ENCODE measurements at places on chromosomes 4 and X.

DNA sequence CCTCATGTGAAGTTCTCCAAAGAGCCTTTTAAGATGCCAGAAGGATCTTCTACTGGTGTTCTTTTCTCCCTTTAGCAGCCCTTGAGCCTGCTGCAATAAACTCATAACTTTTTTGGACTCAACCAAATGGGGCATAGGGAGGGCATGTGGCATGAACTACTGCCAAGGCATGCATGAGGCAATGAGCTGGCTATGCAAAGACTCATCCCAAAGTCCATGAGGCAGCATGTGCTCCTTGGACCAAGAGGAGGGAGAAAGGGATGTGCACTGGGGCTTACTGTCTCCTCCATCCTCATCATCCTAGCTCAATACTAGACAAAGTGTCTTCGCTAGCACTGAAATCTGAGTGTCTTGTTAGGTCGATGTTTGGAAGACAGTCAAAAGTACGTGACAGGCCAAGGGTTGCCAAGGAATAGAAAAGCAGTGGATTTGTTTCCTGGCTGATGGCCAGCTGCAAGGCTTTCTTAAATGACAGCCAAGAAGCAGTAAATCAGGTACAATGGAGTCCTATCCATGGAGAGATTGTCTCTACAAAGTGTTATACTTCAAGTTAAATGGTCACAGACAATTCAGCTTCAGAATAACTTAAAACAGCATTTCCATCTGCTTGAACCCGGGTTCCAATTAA is 44.5 kb upstream of the ATXN3L start:
- DNase-seq, result no peak

DNA sequence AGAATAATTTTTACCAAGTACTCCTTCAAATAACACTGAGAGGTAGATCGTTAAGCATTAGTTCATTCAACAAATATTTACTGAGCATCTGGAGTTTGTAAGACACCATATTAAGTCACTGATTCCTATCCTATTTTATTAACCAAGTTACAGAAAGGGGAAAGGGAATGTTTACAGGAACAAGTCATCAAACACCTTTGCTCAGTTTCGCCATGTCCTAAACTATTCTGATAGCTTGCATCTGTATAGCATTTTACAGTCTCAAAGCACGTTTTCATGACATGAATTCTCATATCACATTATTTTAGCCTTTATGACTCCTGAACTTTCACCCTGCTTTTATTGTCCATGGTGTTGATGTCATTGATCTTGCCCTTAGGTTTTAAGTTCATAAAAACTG is 89.2 kb downstream of the AREG start:
- DNase-seq, result no peak

- DNase-seq, result no peak
These were observed 101.2 kb upstream of the BOD1L1 start for GRCh38 chr4:13728761-13729160.

DNA sequence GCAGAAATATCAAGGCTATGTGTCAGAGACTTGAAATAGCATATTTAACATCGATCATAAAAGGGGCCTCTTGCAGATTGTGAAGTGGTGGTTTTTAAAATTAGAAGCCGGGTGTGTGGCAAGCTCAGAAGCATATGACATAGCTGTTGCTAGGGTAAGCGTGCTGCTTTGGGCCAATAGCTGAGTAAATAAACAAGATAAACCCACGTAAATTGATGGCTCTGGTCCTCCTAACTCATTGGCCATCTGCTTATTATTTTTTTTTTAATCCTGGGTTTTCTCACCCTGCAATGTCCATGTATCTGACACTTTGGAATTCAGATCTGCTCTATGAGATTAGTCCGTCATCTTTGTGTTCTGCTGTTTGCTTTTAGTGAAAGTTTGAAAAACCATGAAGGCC is 32.6 kb upstream of the STOX2 start:
- DNase-seq, result no peak

GRCh38 chr4:120765260-120765680 is 157.3 kb downstream of the PRDM5 start:
- DNase-seq, result no peak

- no peak for DNase-seq
These were observed 79.2 kb downstream of the F11 start for GRCh38 chr4:186345184-186345583.

- no peak for DNase-seq
These were observed 58.9 kb downstream of the HAUS3 start for GRCh38 chr4:2182994-2183393.

DNA sequence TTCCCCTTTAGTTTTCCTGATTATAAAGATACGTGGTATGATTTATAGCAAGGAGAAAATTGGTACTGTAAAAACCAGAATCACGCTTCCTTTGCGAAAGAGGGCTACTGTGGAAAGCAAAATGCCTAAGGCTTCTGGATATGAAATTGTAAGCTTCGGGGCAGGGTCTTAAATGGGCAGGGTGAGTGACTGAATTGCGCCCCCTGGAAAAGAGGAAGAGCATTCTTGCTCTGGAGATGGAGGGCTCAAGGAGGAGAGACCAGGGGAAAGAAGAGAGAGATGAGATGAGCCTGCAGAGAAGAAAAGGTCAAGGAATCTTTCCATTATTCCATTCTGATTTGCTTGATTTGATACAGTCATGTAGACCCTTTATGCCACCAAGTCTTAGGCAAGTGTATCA is 13.1 kb upstream of the ETNPPL start:
- no peak for DNase-seq

GRCh38 chr4:91322961-91323360 is 980.8 kb upstream of the GRID2 start:
- DNase-seq, result no peak

DNA sequence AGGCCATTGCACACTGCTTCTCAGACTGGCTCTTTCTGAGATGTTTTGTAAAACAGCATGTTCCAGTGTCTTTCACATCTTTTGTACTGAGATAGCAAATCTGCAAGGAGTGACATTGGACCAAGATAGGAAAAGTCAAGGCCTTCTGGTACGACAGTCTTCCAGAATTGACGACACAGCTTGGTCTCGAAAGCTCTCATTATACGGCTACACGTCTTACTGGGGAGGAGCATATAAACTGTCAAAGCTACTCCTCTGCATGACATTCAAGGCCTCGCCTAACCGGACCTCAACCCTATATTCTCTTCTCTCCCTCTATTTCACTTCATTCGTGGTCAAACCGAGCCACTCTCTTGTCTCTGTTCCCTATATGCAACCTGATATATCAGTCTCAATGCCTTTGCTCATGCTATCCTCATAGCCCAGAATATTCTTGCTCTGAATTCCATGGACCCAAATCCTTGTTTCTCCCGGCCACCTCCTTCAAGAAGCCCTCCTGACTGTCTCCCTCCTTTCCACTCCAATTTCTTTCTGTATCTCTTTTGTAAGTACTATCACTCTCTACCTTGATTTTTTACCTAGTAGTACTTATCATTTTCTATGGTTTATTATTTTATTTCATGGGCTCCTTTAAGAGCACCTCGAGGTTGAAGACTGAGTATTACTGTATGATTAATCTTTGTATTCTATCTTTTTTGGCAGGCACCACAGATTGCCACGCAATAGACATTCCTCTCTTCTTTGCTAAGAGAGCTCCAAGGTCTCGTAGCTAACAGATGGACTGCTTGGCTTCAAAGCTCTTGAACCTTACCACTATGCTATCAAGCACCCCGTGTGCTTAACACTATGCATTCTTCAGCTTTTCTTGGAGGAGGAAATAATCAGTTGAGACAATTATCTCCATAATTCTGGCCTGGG is 35.1 kb downstream of the RBM47 start:
- peak; percentile 26 for DNase-seq

- DNase-seq, result no peak
These were observed 41.6 kb downstream of the APBB2 start for GRCh38 chr4:41172786-41173185.

- peak; percentile 53 for DNase-seq
These were observed 52.8 kb downstream of the PDLIM5 start for GRCh38 chr4:94504545-94504944.

GRCh38 chr4:1180663-1181062 is 8.3 kb upstream of the SPON2 start:
- DNase-seq, result no peak

- peak; percentile 36 for DNase-seq
These were observed 46.6 kb upstream of the HS6ST2 start for GRCh38 chrX:133005042-133005441.

GRCh38 chrX:23373129-23373804 is 38.6 kb downstream of the PTCHD1 start:
- peak; percentile 67 for DNase-seq

GRCh38 chr4:63700569-63700968 is 708.7 kb downstream of the TECRL start:
- DNase-seq, result no peak

DNA sequence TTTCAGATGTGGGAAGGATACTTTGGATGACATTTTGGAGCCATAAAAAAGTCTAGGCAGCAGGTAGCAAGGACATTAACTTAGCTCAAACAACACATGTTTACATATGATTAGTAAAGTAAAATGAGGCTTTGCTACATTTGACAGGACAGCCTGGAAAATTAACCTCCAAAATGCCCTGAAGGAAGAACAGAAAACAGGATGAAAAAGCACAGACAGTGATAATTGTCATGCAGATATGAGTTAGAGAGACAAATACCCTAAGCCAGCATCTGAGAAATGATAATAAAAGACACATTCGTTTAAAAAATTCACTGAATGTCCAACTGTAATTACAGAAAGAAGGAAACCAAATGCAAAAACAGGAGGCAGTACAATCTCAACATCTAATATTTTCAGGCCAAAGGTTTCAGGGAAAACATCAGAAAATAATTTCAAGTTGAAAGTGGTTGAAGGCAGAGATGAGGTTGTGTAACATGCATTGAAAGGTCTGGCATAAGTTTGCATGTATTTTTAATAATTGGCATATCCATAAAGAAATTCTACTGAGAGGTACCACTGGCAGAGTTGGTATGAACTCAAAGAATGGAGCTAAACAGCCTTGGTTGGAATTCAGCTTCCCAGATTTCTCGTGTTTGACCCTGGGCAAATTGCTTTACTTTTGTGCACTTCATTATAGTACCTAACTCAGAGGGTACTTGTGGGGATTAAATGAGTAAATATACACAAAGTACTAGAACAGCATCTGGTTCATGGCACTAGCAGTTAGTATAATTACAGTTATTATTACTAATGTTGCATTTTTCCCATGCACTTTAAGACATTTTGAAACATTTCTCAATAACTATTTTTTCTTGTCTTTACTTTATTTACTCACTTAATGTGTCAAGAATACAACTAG is 54.4 kb upstream of the MAP9 start:
- no peak for DNase-seq

DNA sequence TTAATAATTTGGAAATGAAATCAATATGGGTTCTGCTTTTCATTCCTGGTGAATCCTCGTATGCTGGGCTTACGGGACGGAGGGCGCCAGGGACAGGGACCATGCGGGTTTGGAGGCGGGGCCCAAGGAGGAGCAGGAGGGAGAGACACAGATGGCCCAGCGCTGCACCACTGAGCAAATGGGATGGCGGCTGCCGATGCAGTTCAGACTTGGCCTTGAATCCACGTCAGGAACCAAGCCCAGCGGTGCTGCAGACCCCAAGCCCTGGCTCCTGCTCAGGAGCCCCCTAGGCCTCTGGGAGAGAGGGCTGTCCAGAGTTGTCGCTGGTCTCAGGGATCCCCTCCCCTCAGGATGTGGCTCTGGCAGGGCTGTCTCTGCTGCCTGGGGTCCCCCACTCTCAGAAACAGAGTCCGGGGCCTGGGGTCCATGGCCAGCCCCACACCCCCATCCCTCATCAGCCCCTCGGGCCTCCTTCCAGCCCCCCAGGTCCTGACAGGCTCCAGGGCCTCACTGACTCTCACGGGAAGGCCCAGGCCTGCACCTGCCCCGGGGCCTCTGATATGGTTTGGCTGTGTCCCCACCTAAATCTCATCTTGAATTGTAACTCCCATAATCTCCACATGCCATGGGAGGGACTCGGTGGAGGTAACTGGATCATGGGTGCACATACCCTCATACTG is 75.2 kb downstream of the FAM53A start:
- no peak for DNase-seq

DNA sequence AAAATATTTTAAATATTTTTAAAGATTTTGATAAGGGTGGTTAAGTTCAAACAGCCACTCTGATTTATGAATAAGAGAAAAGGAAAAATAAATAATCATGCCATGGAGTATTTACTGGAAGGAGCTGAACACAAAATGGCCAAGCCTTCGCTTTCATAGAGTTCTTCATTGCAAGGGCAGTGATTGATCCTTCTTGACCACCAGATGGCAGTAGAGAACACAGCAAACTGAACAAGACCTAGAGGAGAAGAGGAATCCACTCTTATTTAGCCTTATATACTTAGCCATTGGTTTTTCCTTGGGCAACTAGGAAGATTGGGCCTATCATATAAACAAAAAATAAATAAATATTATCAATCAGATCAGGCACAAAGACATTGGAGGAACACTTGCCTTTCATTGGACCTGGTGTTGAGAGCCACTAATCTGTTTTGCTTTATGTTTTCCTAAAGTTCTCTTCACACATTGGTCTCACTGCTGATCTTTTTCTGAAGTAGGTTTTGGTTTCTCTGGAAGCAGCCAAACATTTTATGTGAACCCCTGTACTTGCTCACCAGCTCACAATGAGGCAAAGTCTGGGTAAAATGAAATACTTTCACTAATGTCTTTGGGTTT is 58.1 kb upstream of the PARM1 start:
- DNase-seq, result peak; percentile 85

GRCh38 chr4:83552924-83553323 is 17.0 kb downstream of the GPAT3 start:
- DNase-seq, result peak; percentile 62

GRCh38 chrX:133911825-133912495 is 73.4 kb downstream of the GPC3 start:
- DNase-seq, result peak; percentile 23

- DNase-seq, result peak; percentile 75
These were observed 15.4 kb downstream of the AFP start for GRCh38 chr4:73451404-73451803.

- DNase-seq, result no peak
These were observed 480 bp upstream of the RADX start for GRCh38 chrX:106611317-106611678.

DNA sequence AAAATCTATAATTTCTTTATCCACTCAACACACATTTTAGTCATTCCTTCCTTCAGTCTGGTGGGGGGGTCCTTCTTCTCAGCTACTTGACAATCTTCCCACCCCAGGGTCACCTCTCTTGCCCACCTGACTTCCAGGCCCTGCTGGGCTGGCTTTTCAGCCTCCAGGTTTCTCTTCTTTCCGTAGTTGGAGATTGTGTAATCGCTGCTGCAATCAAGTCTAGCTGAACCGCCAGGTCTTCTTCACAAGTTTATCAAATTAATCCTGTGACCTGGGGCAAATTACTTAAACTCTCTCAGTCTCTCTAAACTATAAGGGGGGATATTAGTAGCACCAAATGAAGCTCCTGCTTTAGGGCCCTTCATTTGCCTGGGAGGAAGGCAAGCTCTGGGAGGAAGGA is 102.9 kb upstream of the TNIP3 start:
- DNase-seq, result no peak

- DNase-seq, result no peak
These were observed 28.5 kb downstream of the TENM3 start for GRCh38 chr4:182271731-182272130.

- DNase-seq, result peak; percentile 39
These were observed 64.4 kb downstream of the ASMT start for GRCh38 chrX:1679238-1679637.

Measured in astrocyte of the hippocampus (primary cell).